MM.1S (cell line): ENCODE measurements at places on chromosomes 11 and 22.
A peak's percentile ranks its signal among the peaks of the same experiment; 100 is the strongest.

DNA sequence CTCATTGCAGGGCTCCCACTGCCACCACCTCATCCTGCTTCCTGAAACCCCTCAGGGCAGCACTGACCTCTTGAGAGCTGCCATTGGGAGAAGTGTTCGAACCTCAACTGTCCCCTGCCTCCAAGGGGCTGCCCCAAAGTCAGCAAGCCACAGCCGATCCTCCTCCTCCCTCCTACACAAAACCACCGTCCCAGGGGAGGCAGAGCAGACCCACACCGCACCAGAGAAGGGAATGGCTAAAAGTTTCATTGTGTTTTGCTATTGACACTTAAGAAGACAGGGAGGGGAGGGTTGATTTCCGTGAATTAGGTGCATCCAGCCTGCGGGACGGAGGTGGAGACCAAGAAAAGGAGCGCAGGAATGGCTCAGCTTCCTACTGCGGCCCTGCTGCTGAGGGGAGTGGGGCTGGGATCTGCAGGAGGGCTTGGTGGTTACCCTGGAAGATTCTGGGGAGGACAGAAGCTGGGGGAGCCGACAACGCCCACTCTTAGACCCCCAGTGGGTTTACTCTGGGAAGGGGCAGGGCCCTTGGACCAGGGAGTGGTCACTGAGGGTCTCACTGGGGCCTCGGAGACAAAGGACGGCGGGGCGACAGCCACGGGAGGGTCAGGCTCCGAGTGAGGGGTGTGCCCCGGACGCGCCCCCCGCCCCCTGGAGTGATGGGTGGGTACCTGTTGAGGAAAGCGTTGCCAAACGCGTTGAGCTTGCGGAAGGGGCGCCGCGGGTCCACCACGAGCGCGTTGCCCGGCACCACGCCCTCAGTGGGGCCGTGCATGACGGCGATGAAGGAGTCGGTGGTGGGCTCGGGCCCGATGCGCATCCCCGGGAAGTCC is 815 bp downstream of the EHD1 start:
- DNase-seq: no peak

GRCh38 chr11:8477151-8477550 is 116.9 kb downstream of the STK33 start:
- no peak for DNase-seq

GRCh38 chr11:62919898-62920640 is 1.1 kb downstream of the CHRM1 start:
- DNase-seq: no peak

DNA sequence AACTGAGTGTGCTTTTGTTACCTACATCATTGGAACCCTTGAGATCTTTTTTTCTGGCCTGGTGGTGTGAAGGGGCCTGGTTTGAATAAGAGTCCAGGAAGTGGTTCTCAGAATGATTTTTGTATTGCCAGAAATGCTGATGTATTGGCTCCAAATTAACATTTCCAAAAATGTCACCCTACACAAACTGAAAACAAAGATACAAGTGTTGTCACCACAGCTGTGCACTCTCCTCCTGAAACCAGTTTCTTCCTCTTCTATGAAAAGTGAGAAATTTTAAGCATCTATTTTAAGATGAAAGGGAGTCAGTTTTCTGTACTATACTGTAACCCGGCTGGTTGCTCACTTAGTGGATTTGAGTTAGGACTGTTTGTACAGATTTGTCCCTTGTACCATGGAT is 218.8 kb downstream of the PGR start:
- DNase-seq: peak; percentile 89

DNA sequence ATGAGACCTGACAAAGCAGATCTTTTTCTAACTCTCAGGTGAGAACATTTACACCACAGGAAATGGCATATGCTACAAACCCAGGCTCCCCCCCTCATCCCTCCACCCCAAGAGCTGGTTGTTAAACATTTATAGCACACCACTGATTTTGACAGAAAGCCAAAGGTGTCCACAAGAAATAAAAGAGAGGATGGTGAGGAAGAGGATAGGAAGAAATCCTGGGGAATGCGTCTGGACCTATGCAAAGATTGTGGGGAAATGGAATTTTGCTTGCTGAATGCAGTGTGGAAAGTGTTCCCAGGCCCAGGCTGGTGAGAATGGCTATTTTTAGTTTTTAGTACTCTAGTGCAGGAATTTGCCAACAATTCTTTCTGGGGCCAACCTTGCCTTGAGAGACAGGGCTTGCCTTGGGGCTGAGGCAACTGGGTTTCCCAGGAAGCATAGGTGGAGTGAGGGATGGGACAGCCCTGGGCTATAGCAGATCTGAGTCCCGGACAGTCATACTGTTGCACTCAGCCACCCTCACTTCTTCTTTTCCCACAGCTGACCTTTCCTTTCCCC is 163.9 kb downstream of the ADAMTS15 start:
- peak; percentile 62 for DNase-seq

DNA sequence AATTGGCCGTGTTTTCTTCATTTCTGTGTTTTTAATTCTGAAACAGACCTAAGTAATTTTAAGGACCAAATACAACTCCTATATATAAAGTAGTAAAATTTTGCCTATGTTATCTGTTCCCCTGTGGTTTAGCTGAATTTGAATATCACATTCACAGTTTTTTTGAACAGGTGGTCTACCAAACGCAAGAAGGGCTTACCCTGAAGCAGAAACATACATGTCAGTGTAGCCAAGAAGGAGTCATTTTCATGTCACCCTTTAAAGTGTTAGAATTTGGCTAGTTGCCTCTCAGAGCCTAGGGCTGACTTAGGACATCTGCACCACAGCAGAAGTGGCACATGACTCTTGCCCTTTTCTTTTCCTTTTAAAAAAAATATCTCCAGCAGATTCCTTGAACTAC is 34.3 kb downstream of the MYBPC3 start:
- DNase-seq: no peak

GRCh38 chr22:37647928-37648327 is 8.5 kb downstream of the SH3BP1 start:
- no peak for DNase-seq

- DNase-seq: no peak
Measured at GRCh38 chr22:28351476-28351875, 328.2 kb downstream of the TTC28 start.

GRCh38 chr11:5938603-5938965 is 3.5 kb upstream of the OR56A3 start:
- no peak for DNase-seq

- no peak for DNase-seq
Measured at GRCh38 chr11:69807106-69807815, 12.0 kb downstream of the FGF3 start.

DNA sequence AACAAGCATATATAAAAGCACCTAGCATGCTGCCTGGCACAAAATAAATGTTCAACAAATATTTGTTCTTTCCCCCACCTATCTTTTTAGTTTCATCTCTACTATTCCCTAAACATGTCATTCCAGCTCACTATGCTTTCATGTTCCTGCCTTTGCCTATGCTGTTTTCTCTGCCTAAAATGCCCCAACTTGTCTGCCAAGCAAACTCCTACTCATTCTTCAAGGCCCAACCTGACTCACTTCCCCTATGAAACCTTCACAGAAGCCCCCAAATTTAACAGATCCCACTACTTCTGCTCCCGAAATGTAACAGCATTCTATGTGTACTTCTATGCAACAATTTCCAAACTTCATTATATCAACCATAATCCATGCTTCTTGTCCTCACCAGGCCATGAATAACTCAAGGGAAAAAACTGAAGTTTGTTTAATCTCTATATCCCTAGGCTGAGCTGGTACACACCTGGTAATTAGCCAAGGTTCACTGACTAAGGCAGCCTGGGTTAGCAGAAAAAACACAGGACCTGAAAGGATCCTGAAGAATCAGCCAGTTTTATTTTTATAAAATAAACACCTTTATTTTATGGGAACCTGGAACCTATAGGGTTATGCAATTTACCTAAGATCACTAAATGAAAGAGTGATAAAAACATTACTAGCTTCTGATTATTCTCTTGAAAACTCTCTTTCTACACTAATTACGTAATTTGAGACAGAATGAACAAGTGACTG is 72.2 kb downstream of the PAK1 start:
- DNase-seq: no peak

DNA sequence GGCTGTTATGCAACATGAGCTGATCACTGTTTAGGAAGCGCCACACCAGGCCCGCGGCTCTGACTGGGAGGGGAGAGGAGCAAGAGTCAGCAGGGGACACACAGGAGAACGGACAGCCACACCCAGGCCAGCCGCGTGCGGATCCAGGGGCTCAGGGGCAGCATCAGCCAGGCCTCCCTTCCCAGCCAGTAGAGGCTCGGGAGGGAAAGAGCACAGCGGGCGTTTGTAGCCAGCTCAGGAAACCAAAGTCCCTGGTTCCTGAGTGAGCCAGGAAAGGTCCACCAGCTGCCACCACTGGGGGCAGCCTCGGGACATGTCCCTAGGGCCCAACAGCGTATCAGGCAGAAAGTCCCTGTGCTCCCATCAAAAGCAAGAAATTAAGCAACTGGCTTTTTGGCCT is 71.8 kb upstream of the PITPNB start:
- no peak for DNase-seq

DNA sequence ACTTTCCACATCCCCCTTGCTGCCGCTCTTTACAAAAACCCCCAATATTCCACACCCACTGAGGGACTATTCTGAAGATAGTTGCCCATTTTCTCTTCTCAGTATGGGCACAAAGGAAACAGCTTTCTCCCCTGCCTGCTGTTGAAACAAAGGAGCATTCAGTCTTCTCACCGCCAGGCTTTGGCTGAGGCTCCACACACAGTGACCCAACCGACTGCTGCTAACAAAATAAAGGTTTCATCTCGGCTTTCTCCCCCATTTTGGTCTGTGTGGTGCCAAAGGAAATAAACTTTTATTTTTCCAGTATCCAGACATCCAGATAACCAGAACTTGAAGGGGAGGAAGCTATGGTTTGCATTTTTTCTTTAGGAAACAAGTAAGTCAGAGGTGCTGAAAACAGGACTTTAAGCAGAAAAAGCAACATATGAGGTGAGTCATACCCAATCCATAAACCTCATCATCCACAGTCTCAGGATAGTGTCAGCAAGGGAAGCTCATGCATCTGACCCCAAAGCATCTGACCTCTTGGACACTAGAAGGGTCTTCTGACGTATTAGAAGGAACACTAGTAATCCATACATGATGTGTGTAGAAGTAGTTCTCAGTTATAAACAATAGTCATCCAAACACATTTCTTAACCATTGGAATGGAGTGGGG is 6.4 kb downstream of the CLMP start:
- DNase-seq: no peak

GRCh38 chr22:30584441-30584840 is 7.3 kb downstream of the PES1 start:
- no peak for DNase-seq

DNA sequence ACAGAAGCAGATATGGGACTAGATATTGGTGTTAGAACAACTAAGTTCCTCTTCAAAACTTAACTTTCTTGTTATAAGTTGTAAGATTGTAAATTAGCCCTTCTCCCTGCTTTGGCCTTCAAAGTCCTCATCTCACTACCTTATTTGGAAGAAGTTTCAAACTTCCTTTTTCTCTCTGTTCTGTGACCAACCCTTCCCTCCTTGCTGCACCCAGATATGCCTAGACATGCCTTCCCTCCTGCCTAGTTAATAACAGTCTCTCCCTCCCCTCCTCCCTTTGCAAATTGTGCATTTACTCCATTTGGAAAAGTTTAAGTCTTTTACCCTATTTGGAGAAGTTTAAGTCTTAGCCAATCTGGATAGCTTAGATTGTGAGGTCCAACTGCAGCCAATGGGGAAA is 4.9 kb downstream of the OR52K2 start:
- no peak for DNase-seq

DNA sequence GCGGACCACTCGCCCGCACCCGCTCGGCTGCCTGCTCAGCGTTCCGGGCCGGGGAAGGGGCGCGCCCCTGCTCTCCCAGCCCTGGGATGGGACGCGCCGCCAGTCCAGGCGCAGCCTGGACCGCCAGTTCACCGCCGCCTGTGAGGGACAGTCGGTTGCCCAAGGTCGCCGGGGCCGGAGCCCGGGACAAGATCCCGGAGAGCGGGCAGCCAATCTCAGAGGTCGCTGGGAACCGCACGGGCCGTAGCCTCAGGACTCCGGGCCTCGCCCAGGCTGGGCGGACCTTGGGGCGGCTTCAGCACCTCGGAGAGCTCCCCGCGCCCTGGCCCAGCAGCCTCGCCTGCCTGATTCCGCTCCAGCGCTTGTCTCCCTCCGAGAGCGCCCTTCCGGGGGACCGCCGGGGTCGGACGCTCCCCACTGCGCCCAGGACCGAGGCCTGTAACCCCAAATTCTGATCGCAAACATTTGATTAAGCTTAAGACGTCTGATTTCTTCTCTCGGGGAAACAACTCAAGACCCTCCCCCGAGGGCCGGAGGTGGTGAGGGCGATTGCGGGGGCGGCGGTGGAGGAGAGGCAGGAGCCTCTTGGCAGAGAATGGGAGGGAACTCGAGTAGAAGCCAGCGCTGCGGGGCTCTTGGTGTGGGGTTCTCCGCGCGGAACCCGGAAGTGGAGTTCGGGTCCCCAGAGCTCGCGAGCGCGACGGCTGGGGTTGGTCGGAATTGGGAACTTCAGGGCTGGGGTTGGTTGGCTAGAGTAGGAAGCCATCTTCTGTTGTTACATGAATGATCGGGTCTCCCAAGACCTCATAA is 1.1 kb upstream of the CHRM4 start:
- DNase-seq: peak; percentile 74

GRCh38 chr11:122628810-122629555 is 26.5 kb upstream of the UBASH3B start:
- DNase-seq: peak; percentile 66

DNA sequence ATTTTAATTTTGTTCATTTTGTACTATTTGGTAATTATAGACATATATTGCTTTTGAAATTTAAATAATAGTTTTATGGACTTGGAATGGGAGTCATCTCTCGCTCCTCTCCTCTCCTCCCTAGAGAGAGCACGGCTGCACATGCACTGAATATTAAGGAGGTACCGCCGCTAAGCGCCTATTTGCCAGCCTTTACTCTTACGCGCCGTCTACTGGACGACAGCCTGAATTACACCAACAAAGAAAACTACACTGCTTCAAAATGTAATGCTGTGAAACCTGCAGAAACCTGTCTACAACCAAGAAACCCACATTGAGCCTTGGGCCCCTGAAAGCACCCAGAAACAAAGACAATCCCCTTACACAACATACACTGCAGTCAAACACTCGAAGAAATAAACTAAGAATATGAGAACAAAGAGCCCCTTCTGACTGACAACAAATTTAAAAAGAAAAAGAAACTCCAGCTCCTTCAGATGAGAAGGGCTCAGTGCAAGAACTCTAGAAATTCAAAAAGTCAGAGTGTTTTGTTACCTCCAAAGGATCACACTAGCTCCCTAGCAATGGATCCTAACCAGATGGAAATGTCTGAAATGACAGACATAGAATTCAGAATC is 737.2 kb downstream of the LRRC4C start:
- peak; percentile 29 for DNase-seq

DNA sequence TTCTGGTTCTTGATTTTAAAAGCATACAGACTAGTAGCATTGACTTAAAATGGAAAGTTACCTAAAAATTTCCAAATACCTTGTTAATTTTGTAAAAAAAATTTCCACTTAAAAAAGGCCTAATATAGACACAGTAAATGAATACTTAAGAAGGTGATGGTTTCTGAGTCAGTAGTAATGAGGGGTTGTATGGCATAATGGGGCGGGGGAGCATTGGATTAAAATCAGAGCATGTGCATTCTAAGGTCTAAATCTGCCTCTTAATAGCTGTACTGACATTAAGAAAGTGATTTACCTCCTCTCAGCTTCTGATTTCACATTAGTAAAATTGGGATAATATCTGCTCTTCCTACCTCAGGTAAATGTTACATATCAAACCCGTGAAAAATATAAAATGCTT is 446.5 kb downstream of the AASDHPPT start:
- DNase-seq: no peak

GRCh38 chr22:41821471-41822316 is 11.2 kb upstream of the SREBF2 start:
- DNase-seq: no peak
